Adrenal gland (tissue), 19 donors: ENCODE measurements at places on chromosomes 2 and 18.
A peak's percentile ranks its signal among the peaks of the same experiment; 100 is the strongest.

GRCh38 chr2:16281451-16282335, 341.3 kb downstream of the MYCN start:
- H3K4me1 ChIP-seq = no peaks in the 10 kb centered on the region
- no peaks in the 10 kb centered on the region for H3K36me3 ChIP-seq
- H3K4me3 ChIP-seq = no peak overlapping the region
- DNase-seq = peak; percentile 45
- H3K27me3 ChIP-seq = no peaks in the 10 kb centered on the region

GRCh38 chr18:42137693-42138375, 182.8 kb downstream of the PIK3C3 start:
- H3K36me3 ChIP-seq = no peaks in the 10 kb centered on the region
- no peaks in the 10 kb centered on the region for H3K4me1 ChIP-seq
- no peak for DNase-seq
- no peaks in the 10 kb centered on the region for H3K27me3 ChIP-seq
- no peak overlapping the region for H3K4me3 ChIP-seq

DNA sequence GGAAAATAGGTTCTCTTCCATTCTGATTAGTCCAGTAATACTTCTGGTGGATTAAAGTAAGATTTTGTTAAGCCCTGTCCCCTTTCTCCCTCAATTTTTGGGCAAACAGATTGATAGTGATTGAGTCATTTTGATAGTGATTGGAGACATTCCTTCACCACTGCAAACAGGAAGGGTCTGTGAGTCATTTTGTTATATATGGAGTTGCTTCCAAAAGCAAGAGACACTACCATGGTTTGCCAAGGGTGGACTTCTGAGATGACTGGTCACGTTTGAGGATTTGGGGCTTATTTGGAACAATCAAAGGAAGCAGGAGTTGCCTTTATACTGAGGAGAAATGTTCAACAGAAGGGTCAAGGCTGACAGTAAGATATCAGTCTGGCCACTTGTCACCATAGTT, 249.9 kb downstream of the PARD3B start:
- H3K27me3 ChIP-seq = no peaks in the 10 kb centered on the region
- no peaks in the 10 kb centered on the region for H3K36me3 ChIP-seq
- no peak overlapping the region for H3K27ac ChIP-seq
- no peak for DNase-seq
- no peak overlapping the region for H3K4me3 ChIP-seq
- no peaks in the 10 kb centered on the region for H3K4me1 ChIP-seq

GRCh38 chr18:54080858-54081257, 143.6 kb downstream of the MBD2 start:
- H3K36me3 ChIP-seq = no peaks in the 10 kb centered on the region
- no peaks in the 10 kb centered on the region for H3K27me3 ChIP-seq
- no peak overlapping the region for H3K27ac ChIP-seq

DNA sequence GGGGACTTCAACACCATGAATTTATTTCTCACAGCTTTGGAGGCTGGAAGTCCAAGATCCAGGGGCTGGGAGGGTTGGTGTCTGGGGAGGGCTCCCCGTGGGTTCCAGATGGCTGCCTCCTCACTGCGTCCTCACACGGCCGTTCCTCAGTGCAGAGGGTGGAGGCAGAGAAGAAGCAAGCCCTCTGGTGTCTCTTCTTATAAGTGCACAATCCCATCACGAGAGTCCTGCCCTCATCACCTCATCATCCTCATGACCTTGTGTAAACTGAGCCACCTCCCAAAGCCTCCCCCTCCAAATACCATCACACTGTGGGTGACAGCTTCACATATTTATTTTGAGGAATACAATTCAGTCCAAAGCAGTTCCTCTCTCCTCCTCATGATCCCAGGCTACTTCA, 26.3 kb downstream of the TMEM163 start:
- no peak overlapping the region for H3K27ac ChIP-seq
- DNase-seq = no peak
- H3K36me3 ChIP-seq = no peaks in the 10 kb centered on the region
- H3K27me3 ChIP-seq = no peaks in the 10 kb centered on the region
- no peaks in the 10 kb centered on the region for H3K4me1 ChIP-seq

- no peaks in the 10 kb centered on the region for H3K27me3 ChIP-seq
- H3K27ac ChIP-seq = peak overlapping the region; percentile 51
- DNase-seq = no peak
- H3K4me1 ChIP-seq = no peaks in the 10 kb centered on the region
- no peaks in the 10 kb centered on the region for H3K36me3 ChIP-seq
- no peak overlapping the region for H3K4me3 ChIP-seq
These were observed 353.9 kb downstream of the PID1 start for GRCh38 chr2:228917220-228917619.

DNA sequence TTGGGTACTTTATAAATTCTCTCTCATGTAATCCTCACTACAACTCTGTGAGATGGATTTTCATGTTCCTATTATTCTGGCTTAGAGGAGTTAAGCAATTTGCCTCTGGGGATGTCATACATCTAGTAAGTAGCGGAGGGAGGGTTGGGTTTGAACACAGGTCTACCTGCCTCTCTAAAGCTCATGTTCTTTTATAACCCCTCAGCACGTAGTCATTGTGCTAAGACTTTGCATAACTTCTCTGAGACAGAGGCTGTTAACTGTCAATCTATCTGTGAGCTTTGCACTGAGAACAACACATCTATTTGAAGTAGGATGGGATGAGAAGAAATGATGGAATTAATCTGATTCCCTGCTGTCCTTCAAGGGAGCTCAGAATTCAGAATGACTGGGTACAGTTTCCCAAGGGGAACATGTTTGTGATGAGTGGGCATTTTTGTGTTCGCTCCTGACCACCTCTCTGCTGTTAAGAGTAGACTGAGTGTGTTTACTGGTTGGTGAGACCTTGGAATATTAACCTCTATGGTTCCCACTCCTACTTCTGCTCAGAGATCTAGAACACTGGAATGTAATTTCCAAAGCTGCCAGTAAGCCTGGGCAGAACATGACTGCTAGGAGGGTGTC, 320.7 kb downstream of the SLC8A1 start:
- H3K27me3 ChIP-seq = no peaks in the 10 kb centered on the region
- no peaks in the 10 kb centered on the region for H3K4me1 ChIP-seq
- no peak for DNase-seq
- no peak overlapping the region for H3K4me3 ChIP-seq
- no peaks in the 10 kb centered on the region for H3K36me3 ChIP-seq

- H3K4me3 ChIP-seq = no peak overlapping the region
- H3K4me1 ChIP-seq = no peaks in the 10 kb centered on the region
- H3K27ac ChIP-seq = no peak overlapping the region
These were observed 76.0 kb upstream of the DSG1 start for GRCh38 chr18:31241900-31242409.

GRCh38 chr2:145411493-145411892, 891.6 kb upstream of the ZEB2 start:
- H3K27me3 ChIP-seq = no peaks in the 10 kb centered on the region
- H3K4me1 ChIP-seq = no peaks in the 10 kb centered on the region
- H3K36me3 ChIP-seq = no peaks in the 10 kb centered on the region
- no peak overlapping the region for H3K4me3 ChIP-seq

DNA sequence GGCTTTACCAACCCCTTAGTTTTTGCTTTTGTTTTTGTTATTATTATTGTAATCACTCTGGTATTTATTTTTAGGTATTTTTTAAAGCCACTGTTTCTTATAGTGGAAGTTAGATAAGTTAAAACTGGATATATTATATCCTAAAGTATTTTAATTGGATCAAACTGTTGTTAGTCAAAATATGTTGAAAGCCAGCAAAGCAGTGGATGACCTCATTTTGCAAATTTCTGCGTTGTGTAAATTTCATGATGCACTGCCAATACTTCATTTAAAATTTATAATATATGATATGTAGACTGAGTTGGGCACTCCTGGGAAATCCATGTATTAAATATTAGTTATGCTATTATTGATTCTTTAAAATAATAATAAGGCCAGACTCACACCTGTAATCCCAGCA, 661.7 kb upstream of the NRXN1 start:
- no peaks in the 10 kb centered on the region for H3K27me3 ChIP-seq
- no peaks in the 10 kb centered on the region for H3K36me3 ChIP-seq
- no peak overlapping the region for H3K27ac ChIP-seq
- DNase-seq = no peak

- no peak overlapping the region for H3K27ac ChIP-seq
- H3K4me3 ChIP-seq = peak overlapping the region; percentile 67
- peaks cover 1% of the 10 kb centered on the region for H3K36me3 ChIP-seq
- no peak for DNase-seq
These were observed 40.9 kb upstream of the TRIM43B start for GRCh38 chr2:95525294-95526035.

GRCh38 chr2:240825476-240825875, 5.5 kb upstream of the KIF1A start:
- no peak overlapping the region for H3K27ac ChIP-seq
- no peak for DNase-seq

GRCh38 chr2:151808258-151809072, 19.8 kb downstream of the ARL5A start:
- H3K27me3 ChIP-seq = no peaks in the 10 kb centered on the region
- no peak overlapping the region for H3K4me3 ChIP-seq
- H3K4me1 ChIP-seq = no peaks in the 10 kb centered on the region
- H3K27ac ChIP-seq = no peak overlapping the region

GRCh38 chr2:143000599-143000998, 123.1 kb downstream of the KYNU start:
- H3K4me3 ChIP-seq = no peak overlapping the region
- no peak for DNase-seq
- no peaks in the 10 kb centered on the region for H3K4me1 ChIP-seq
- H3K27me3 ChIP-seq = no peaks in the 10 kb centered on the region

DNA sequence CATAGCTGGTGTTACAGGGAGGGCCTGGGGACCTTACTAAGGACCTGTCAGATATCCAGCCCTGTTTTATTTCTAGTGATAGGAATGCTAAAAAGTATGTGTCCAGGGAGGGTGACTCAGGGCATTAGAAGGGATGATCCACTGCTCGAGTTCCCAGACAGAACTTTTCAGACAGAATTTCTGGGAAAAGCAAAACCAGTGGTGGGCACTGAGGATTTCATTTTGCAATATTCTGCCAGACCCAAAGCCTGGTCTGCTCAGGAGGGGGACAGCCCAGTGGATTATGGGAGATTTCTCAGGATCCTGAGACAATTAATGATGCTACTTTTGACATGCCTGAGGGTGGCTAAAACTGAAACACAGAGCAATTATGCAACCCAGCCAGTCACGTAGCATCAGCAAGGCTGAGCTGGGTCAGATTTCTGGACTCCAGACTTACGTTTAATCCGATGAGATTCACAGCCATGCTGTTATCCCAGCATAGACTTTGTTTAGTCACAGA, 4.7 kb upstream of the KCNE4 start:
- H3K4me3 ChIP-seq = no peak overlapping the region
- H3K27me3 ChIP-seq = no peaks in the 10 kb centered on the region
- peaks cover 13% of the 10 kb centered on the region for H3K4me1 ChIP-seq
- DNase-seq = peak; percentile 22
- peak overlapping the region; percentile 59 for H3K27ac ChIP-seq

DNA sequence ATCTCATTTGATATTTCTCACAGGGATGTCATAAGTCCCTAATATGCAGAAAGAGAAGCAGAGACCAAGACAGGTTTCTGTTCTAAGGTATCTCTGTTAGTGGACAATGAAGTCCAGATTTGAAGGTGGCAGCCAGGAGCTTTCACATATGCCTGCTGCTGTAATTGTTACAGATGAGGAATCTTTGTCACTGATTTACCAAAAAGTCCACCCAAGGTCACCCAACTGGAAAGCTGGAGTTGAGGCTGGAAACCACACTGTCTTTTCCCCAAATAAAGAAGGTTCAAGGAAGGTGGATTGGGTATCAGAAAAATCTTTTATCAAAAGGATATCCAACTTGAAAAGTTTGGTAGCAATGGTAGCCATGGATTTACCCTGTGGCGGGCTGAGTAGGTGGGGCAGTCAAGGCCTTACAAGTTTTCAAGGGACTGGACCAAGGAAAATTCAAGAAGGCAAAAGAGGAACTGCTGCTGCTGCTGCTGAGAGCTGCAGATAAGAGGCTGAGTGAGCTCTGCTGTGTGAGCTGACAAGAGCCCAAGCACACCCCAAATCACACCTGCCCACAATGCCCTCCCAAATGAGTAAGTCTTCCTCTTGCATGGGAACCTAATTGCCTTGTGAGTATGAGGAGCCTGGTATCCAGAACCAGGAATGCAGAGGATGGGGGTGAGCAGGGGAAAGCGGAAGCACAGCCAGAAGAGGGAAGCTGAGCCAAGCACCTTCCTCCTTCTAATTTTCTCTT, 241.2 kb downstream of the ANAPC1 start:
- no peak overlapping the region for H3K4me3 ChIP-seq
- DNase-seq = no peak
- no peaks in the 10 kb centered on the region for H3K27me3 ChIP-seq
- no peak overlapping the region for H3K27ac ChIP-seq
- H3K4me1 ChIP-seq = no peaks in the 10 kb centered on the region

DNA sequence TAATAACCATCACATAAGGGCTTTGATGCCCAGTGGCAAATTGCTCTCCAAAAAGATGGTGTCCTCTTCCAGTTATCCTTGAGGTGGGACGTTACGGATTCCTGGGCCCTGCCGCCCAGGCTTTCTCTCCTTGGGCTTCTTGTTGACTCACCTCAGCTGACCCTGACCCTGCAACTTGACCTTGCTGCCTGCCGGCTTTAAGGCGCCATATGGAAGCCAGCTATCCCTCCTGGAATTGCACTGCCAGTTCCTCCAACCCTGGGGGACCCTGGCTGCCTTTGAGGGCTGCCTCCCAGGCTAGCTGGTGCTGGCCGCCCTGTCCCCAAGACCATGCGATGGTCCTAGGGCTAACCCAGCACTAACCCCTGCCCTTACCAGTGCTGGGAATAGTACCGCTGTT, 28.3 kb upstream of the B3GNT7 start:
- DNase-seq = no peak
- no peaks in the 10 kb centered on the region for H3K27me3 ChIP-seq
- H3K4me1 ChIP-seq = no peaks in the 10 kb centered on the region
- no peak overlapping the region for H3K27ac ChIP-seq
- H3K4me3 ChIP-seq = no peak overlapping the region
- no peaks in the 10 kb centered on the region for H3K36me3 ChIP-seq

DNA sequence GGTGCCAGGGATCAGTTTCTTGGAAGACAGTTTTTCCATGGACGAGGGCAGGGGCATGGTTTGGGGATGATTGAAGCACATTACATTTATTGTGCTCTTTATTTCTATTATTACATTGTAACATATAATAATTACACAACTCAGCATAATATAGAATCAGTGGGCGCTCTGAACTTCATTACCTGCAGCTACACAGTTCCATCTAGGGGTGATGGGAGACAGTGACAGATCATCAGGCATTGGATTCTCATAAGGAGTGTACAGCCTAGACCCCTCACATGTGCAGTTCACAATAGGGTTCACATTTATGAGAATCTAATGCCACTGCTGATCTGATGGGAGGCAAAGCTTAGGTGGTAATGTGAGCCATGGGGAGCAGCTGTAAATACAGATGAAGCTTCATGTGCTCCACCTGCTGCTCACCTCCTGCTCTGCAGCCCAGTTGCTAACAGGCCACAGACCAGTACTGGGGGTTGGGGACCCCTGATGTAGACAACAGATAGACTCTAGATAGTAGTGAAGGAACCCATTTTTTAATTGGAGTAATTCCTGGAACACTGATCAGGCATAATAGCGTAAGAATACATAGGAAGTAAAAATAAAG, 41.5 kb upstream of the MC4R start:
- no peak for DNase-seq
- no peak overlapping the region for H3K27ac ChIP-seq
- no peaks in the 10 kb centered on the region for H3K27me3 ChIP-seq
- no peak overlapping the region for H3K4me3 ChIP-seq
- no peaks in the 10 kb centered on the region for H3K36me3 ChIP-seq
